ENCODE measurements at places on chromosomes 1 and 21. TPM values are rescaled to one million over a fixed set of nuclear protein-coding genes. Genes with fewer than 3 reads are reported as not detected.

The BRDT gene
- not detected for total RNA-seq

The AZIN2 gene
- total RNA-seq, result 7.7 TPM

The FNDC10 gene
- 0.92 TPM for total RNA-seq

The MRAP gene
- 0.09 TPM for total RNA-seq
